ENCODE measurements at places on chromosomes 7 and 10. TPM values are rescaled to one million over a fixed set of nuclear protein-coding genes. Genes with fewer than 3 reads are reported as not detected.

PLPP4 gene
- not detected for total RNA-seq

NPFFR1 gene
- total RNA-seq, result not detected

HOXA2 gene
- 1.1 TPM for total RNA-seq

DNA sequence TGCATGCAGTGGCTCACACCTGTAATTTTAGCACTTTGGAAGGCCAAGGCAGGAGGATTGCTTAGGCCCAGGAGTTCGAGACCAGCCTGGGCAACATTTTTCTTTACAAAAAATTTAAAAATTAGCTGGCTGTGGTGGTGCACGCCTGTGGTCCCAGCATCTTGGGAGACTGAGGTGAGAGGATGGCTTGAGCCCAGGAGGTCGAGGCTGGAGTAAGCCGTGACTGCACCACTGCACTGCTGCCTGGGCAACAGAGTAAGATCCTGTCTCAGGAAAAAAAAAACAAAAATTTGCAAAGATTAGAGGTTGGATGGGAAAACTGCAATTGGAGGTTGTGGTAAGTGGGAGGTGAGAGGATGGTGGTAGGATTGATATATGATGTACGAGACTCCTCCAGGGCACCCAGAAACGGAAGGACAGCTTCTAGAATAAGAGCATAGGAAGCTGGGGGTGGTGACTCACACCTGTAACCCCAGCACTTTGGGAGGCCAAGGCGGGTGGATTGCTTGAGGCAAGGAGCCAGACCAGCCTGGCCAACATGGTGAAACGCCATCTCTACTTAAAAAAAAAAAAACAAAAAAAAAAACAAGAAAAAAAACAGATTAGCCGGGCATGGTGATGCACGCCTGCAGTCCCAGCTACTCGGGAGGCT lies 19.1 kb upstream of the PARP12 start:
- DNase-seq, result no peak

SUGCT gene
- total RNA-seq, result 1.6 TPM

- DNase-seq, result no peak
These were observed 38.5 kb downstream of the MCMBP start for GRCh38 chr10:119834188-119834587.

UNCX gene
- not detected for total RNA-seq

NPM3 gene
- 54.7 TPM for total RNA-seq

- DNase-seq, result no peak
These were observed 117.5 kb downstream of the NRF1 start for GRCh38 chr7:129728875-129729467.

TEX36 gene
- not detected for total RNA-seq

- no peak for DNase-seq
These were observed 392.0 kb downstream of the PAXIP1 start for GRCh38 chr7:154610903-154611302.

GRCh38 chr7:66627881-66628360 lies 760 bp upstream of the KCTD7 start:
- peak; percentile 8 for DNase-seq

LRRD1 gene
- 0.59 TPM for total RNA-seq

DNA sequence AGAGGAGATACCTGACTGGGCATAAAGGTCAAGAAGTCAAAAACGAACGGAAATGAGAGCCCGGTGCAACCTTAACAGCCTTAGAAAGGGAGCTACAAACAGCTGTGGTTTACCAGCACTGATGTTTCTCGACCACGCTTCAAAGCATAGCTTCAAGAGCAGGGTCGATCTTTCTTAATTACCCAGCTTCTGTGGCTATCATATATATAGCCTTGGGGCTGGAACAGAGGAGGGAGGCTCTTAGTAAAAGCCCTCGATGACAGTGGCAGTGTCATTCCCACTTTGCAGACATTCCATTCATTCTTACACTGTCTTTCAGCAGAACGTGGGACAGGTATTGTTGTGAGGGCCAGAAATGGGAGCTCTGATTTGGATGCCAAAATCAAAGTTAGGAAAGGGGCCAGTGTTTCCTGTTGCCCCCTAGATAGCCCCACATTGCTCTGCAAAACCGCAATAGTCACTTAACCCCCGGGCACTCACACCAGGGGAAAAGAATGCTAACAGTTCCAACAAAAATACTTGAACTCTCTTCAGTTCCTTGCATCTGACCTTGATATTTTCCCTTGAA lies 141.5 kb downstream of the MTPAP start:
- DNase-seq, result no peak

- no peak for DNase-seq
These were observed 27.7 kb upstream of the NMT2 start for GRCh38 chr10:15196021-15196834.

PPP1R3C gene
- 0.31 TPM for total RNA-seq

GRCh38 chr10:14478604-14479003 lies 147.9 kb upstream of the FRMD4A start:
- peak; percentile 56 for DNase-seq

- peak; percentile 18 for DNase-seq
These were observed 817 bp upstream of the DNAJB6 start for GRCh38 chr7:157335991-157336382.

GRCh38 chr10:1048349-1048731 lies 579 bp downstream of the IDI1 start:
- no peak for DNase-seq

- DNase-seq, result no peak
These were observed 2.4 kb downstream of the SORBS1 start for GRCh38 chr10:95558593-95559320.

DNA sequence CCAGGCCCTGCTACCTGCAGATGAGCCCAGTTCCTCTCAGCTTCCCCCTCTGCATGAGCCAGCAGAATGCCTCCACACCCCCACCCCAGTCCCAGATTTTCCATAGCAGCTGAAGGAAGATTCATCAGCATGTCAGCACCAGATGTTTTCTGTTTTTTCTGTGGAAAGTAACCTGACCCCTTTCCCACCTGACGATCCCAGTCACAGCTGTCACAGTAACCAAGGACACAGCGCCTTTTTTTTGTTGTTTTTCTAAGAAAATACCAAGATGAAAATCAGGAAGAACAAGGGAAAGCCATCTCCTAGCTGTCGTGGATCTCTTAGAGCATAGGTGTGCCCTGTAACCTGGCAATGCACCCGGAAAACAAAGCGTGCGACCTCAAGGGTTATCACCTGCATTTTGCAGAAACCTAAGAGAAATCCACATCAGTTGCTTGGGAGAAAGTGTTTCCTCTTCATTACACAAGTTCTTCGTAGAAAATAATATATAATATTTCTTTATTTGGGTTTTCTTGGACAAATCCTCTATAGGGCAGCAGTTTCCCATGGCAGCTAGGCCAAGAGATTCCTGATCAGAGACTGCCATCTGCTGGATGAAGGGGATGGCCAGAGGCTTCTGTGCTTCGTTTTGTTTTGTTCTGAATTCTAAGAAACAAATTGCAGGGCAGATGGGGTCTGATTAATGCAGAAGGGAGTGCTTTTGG lies 401.9 kb downstream of the TNS3 start:
- DNase-seq, result peak; percentile 71

DNA sequence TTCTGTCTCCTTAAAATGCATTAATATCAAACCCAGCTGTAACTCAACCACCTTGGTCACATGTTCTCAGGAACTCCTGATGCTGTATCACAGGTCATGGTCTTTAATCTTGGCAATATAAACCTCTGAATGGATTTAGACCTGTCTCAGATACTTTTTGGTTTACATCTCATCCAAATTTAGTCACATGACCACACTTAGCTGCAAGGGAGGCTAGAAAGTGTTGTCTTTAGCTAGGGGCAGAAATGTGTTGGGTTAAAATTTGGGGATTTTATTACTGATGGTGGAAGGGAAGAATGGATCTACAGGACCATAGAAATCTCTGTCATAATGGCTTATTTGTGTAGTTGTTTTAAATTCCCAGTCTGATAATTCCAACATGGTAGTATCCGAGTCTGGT lies 29.6 kb upstream of the IL15RA start:
- no peak for DNase-seq

DNA sequence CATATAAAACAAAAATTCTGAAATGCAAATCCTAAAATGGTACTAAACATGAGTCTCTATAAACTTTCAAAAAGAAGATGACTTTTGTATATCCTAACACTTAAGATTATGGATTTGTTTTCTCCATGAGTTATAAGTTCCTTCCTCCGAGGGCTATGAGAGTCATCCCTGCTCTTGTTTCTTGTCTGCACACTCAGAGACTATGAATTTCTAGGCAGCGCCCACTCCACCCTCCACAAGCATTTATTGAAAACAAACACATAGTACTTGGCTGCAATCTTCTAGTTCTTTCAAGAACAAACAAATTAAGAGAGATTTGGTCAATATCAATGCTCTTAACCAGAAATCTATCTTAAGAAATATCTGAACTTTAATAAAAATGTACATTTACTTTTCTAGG lies 211.7 kb downstream of the DKK1 start:
- no peak for DNase-seq

DNA sequence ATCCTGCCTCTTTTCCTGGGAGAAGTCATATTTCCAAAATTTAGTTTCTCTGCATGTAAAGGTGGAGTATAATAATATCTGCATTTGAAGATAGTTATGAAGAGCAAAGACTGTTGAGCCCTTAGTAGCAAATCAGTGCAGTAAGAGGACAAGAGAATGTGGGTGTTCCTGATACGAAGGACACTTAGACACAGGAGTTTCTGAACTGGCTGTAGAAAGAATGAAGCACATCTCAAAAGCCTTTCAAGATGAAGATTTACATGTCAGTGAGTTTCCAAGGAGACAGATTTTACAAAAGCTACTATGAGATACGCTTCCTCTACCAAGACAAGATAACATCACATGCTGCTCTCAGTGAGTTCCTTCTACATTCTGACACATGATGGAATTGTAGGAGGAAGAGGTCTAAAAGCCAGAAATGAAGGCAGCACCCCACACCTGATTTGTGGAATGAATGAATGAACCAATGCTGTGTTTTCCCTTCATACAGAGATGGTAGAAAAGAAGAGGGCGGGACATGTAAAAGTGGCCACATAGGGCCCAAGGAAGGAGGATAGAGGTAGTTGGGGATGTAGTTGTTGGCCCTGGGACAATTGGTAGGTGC lies 173.6 kb upstream of the PDE1C start:
- DNase-seq, result no peak

GRCh38 chr7:142894985-142895593 lies 9.5 kb upstream of the TRPV6 start:
- no peak for DNase-seq

PRR15 gene
- 2.9 TPM for total RNA-seq

- peak; percentile 23 for DNase-seq
These were observed 10.6 kb upstream of the TSPAN14 start for GRCh38 chr10:80443531-80443974.

DNA sequence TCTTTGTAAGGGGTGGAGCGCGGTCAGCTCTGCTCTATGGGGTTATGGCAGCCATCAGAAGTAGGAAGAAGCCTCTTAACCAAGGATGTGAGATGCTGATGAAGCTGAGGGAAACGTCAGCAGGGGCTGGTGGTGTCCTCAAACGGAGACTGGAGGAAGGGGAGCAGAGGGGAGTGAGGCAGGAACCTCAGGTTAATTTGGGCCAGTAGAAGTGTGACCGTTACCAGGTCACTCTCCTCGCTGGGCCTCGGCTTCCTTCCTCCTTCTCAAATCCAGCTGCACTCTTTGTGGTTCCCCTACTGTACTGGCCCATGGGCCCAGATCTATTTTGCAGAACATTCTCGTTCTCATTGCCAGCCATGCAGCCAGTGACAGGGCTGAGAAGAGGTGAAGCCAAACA lies 169.5 kb downstream of the TMEM178B start:
- no peak for DNase-seq

- DNase-seq, result no peak
These were observed 15.8 kb downstream of the GLCCI1 start for GRCh38 chr7:7984424-7984823.
